ENCODE measurements at places on chromosomes 3 and 15. TPM values are rescaled to one million over a fixed set of nuclear protein-coding genes. Genes with fewer than 3 reads are reported as not detected.

DNA sequence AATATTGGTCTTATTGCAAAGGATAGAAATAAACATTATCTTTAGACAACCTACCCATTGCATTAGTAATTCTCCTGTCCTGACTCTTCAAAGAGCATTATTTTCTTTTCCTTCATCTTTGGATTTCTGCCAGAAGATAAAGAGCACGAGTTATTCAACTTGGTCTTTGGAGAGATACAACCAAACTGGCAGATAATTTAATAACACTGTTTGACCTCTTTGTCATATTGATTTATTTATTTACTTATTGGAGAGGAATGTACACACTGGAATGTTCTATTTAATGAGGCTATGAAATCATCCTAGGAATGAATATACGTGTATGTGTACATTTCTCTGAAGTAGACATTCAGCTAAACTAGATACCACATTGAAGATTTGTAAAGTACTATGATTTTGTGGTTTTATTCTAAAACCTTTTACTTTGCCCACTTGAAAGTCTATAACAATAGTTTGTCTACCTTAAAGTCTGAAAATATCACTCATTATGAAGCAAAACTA is 462.1 kb downstream of the C3orf38 start:
- DNase-seq, result no peak

- no peak for DNase-seq
Observed at GRCh38 chr3:128351546-128351945, 115.1 kb downstream of the DNAJB8 start.

Gene ZNF662
- total RNA-seq, result 4.9 TPM

- DNase-seq, result peak; percentile 86
Observed at GRCh38 chr3:50268703-50269451, at the start of gene SEMA3B. SEMA3B (plus strand) TSS chr3:50269147; CDS start chr3:50269241, 94 bp downstream.

GRCh38 chr3:102189541-102189940 is 245.3 kb upstream of the ZPLD1 start:
- DNase-seq, result no peak

- no peak for DNase-seq
Observed at GRCh38 chr15:66211670-66212562, 41.6 kb downstream of the MEGF11 start.

DNA sequence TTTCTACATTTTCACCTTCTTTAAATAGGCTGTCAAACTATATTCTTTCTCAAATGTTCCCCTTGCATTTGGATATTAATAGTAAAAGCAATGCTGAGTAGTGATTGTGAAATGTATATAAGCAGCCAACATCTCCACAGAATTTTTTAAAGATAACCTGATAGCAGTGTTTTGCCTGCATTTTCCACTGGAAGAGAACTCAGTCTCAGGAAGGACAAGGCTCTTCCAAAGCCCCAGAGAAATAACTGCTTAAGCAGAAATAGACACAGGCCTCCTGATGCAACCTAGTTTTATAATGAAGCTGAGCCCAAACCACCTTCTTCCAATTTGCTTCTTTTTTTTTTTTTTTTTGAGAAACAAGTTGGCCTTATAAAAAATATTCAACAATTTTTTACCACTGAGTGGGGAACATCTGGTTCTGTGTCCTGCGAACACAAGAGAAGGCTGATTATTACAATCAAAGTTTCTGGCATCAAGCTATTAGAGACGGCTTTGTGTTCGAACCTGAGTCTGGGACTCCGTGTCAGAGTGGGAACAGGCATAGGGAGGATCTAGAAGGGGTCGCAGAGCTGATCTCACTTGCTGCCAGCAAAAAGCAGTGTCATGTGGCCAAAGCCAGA is 332.5 kb upstream of the TBL1XR1 start:
- no peak for DNase-seq

Gene C3orf22
- total RNA-seq, result not detected

GRCh38 chr3:85384372-85384771 is 425.6 kb downstream of the CADM2 start:
- no peak for DNase-seq

DNA sequence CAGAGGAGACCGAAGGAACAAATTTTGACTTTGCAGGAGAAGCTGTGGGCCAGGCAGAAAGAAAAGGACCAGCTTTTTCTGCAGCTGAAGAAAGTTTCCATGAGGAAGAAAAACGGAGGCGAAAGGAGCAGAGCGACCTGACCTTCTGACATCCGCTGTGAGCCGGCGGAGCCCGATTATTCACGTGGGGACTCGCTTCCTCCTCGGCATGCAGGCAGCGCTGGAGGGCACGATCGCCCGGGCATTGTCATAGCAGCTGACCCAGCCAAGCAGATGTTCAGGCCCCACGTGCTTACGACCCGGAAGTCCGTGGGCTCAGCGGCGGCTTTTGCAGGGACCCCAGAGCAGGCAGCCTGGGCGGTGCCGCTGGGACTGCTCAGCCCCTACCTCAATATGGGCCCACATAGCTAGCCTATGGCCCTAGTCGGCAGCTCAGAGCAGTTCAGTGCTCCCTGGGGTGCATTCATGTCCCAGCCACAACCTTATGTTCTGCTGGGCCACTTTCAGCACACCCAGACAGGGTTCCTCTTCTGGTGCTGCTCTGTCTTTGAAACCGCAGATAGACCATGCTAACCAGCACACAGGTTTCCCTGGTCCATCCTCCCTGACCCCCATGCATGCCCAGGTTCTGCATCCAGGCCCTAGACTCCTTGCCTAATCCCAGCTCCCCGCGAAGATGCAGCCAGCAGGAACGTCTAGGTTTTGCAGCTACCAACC is 10.5 kb upstream of the EIF4A2 start:
- peak; percentile 19 for DNase-seq

DNA sequence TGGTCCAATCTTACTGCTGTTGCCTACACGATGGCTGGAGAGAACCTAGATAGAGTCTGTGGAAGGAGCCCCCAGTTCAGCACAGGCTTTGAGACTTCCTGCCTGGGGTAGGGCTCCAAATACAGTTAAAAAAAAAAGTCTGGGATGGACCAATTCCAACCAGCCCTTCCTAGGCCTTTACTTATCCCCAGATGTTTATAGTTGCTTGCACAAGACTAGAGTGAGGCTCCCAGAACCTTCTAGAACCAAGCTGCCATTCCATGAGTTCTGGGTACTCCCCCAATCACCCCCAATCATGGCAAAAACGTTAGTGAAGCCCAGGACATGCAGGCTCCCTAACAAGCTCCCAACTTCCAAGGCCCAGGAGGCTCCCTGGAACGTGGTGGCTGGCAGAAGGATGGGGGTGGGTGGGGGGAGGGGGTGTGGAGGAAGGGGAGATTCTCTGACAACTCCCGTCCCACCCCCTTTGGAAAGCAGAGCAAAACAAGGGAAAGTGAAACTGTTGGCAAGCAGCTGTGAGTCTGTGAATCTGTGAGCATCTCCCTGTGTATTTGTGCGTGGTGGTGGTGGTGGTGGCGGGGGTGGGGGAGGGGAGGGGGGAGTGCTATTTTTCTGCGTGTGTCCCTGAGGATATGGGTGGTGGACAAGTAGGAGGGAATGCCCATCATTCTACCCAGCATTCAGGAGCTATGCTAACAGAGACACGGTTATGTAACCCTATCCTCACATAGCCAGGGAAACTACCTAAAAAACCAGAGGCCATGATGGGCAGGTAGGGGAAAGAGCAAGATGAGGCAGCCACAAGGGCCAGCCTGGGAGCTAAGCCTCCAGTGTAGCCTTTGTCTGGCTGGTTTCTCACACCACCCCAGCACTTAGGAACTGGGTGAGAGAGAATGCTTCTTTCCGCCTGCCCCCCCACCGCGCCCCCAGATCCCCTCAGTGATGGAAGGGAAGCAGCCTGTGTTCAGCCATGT is 2.0 kb downstream of the MST1R start:
- DNase-seq, result no peak

GRCh38 chr3:51999846-52000245 is 4.2 kb upstream of the RPL29 start:
- DNase-seq, result no peak

Gene KNSTRN
- 34.2 TPM for total RNA-seq

DNA sequence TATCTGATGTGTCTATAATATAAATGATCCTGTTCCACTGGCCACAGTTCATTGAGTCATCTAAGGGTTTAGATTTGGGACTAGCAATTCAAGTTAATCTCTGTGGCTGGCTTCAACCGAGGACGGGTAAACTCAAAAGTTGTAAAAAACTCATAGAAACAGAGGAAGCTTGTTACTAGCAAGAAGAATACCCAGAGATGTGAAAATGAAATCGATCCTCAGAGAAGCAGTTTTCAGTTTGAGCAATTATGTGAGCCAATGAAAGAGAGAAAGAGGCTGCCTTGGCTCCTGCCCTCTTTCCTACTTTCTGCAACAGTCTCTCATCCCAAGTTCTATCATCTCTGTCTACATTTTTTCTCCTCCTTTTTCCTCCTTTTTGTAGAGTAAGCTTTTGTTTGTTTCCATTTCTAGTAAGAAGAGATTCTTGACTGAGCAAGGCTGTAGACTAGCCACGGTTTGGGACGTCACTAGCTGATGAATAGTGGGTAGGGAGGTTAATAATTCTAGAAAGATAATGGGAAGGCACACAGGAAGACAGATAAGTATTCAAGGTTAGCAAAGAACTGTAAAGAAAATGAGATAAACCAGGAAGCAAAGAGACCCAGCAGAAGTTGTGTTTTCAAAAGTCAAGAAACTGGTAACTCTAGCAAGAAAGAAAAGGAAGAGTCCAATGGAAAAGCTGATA is 298.9 kb upstream of the NR2F2 start:
- DNase-seq, result no peak

GRCh38 chr3:52249683-52250082 is 4.1 kb downstream of the PPM1M start:
- DNase-seq, result no peak

Gene PLSCR4
- 2.4 TPM for total RNA-seq

- no peak for DNase-seq
Observed at GRCh38 chr3:109369510-109369909, 32.2 kb upstream of the DPPA4 start.

Gene HRH1
- 80.7 TPM for total RNA-seq

Gene OR5K1
- total RNA-seq, result not detected

DNA sequence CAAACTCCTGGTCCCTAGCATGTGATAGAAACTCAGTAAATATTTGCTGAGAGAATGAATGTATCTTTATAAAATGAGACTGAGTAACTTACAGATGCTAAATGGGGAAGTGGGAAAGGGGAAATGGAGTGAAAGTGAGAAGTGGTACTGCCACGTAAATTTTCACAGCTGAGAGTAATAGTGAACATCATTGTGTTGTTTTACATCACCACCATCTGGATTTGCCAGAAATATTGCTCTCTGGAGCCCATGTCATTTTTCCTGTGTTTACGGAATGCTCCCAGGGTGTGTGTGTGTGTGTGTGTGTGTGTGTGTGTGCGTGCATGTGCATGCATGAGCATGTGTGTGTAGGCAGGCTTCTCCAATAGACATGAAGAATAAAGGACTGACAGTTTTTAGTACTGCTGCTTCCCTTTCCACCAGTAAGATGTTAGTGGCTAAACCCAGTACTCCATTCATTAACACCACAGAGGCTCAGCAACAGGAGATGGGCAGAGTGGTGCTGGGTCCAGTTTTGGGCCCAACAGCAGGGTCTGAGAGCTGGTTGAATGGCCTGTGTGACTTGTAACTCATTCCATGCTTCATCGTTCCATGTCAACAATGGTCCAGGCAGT is 57.3 kb downstream of the DIPK2A start:
- DNase-seq, result no peak

DNA sequence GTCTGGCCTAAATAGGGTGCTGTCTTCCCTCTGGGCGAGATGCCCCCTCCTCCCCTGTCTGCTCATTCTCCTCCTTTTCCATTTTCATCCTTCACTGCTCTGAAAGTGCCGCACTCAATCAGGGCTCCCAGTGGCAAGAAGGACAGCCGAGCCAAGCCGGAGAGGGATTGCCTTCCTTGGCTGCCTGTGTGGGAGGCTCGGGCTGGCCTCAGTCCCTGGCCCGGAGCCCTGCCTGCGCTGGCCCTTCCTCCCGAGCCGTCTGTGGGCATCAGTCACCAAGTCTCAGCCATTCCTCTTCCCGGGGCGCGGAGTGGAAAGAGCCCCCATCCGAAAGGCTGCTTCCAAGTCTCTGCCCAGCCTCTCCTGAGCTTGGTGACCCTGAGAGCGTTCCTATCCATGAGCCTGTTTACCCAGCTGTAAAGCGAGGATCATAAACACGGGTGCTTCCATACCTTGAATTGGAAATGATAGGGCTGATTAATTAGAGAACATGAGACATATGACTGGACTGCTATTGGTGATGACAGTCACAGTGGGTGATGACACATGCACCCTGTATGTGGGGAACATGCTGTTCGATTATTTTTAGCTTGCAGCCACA is 59.1 kb upstream of the TLE3 start:
- DNase-seq, result no peak

DNA sequence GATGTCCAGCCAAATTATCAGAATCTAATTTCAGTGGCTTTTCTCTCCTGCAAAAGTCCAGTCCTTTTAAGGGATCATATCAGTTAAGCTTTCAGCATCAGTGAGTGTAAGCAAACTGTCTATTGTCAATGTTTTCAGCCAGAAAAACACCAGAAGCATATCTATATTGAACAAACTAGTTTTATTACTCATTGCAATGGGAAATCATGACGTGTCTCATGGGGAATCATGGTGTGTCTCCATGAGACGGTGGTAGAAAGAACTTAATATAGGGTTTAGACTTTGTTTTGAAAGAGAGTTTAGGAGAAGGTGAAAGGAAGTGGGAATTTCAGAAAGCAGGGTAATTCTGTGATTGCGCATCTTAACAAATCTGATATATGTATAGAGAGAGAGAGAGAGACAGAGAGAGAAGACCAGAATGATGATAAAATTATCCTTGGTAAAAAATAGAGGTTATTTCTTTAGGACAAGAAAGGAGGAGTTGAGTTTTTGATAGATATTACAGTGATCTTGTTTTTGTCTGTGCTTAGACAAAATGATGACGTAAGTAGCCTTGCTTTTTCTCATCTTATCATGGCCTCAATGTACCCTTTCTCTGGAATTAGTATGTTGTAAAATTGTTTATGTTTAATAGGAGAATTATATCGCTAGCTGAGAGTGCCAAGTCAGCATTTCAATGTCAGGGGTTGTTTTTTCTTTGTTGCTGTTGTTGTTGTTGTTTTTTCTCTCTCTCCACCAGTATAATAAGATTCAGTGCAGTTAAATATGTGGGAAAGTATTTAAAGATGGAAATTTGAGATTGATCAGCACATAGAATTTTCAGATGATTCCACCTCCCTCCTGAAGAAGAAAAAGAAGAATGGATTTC is 129.9 kb upstream of the OSTN start:
- DNase-seq, result no peak

Gene C3orf62
- total RNA-seq, result 1.6 TPM

Gene KLHL6
- not detected for total RNA-seq

Gene LRRK1
- 21.8 TPM for total RNA-seq

DNA sequence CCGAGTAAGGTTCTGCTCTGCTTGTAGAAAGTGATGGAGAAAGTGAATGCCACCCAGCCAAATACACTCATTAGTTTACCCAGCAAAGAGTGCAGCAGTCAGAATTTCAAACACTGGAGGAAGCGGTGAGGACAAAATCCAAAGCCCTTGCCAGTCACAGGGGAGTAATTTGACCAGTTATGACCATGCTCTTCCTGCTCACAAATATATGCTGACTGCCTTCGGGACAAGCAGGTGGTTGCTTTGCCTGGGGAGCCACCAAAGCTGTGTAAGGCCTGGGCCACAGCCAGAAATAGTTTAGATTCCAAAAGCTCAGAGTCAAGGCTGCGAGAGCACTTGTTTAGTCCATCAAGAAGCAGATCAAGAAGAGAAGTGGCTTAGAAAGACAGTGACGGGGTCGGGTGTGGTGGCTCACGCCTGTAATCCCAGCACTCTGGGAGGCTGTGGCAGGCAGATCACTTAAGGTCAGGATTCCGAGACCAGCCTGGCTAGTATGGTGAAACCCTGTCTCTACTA is 51.0 kb upstream of the ATP13A3 start:
- DNase-seq, result peak; percentile 94

- no peak for DNase-seq
Observed at GRCh38 chr15:35934383-35935049, 388.6 kb upstream of the DPH6 start.
